ENCODE measurements at places on chromosomes 6 and 20. TPM values are rescaled to one million over a fixed set of nuclear protein-coding genes. Genes with fewer than 3 reads are reported as not detected.
A peak's percentile ranks its signal among the peaks of the same experiment; 100 is the strongest.

- DNase-seq: no peak
Measured at GRCh38 chr20:20229595-20229994, 138.3 kb upstream of the INSM1 start.

The SPATS1 gene
- total RNA-seq: not detected

The SIRPA gene
- total RNA-seq: not detected

- no peak for DNase-seq
Measured at GRCh38 chr20:35448788-35449373, 6.5 kb upstream of the CEP250 start.

DNA sequence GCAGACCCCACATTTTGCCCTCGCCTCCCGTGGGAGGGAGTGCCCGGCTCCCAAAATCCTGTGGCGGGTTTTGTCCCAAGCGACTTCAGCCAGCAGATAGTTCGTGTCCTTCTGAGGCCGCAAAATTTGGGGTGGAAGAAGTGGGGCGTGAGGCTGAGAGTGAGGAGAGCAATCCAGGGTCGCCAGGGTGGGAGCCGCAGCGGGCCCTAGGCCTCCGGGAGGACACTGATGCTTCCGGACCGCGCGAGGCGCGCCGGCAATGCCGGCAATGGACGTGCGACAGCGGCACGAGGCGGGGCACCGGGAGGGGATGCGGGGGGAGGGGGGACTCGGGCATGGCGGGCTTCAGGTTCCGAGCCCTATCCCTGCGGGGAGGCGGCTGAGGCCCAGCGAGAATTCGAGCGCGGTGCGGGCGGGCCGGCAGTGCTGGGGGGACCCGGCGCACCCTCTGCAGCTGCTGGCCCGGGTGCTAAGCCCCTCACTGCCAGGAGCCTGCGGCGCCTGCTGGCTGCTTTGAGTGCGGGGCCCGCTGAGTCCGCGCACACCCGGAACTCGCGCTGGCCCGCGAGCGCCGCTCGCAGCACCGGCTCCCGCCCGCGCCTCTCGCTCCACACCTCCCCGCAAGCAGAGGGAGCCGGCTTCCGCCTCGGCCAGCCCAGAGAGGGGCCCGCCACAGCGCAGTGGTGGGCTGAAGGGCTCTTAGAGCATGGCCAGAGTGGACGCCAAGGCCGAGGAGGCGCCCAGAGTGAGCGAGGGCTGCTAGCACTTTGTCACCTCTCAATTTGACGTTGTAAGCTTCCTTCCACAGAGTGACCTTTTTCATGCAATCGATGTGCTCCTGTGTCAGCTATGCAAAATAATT, 143.8 kb downstream of the LPA start:
- DNase-seq: peak; percentile 93

The SERPINB6 gene
- total RNA-seq: 36.2 TPM

- no peak for DNase-seq
Measured at GRCh38 chr6:39420300-39421265, 98.1 kb upstream of the KCNK16 start.

The BMP7 gene
- 0.07 TPM for total RNA-seq

DNA sequence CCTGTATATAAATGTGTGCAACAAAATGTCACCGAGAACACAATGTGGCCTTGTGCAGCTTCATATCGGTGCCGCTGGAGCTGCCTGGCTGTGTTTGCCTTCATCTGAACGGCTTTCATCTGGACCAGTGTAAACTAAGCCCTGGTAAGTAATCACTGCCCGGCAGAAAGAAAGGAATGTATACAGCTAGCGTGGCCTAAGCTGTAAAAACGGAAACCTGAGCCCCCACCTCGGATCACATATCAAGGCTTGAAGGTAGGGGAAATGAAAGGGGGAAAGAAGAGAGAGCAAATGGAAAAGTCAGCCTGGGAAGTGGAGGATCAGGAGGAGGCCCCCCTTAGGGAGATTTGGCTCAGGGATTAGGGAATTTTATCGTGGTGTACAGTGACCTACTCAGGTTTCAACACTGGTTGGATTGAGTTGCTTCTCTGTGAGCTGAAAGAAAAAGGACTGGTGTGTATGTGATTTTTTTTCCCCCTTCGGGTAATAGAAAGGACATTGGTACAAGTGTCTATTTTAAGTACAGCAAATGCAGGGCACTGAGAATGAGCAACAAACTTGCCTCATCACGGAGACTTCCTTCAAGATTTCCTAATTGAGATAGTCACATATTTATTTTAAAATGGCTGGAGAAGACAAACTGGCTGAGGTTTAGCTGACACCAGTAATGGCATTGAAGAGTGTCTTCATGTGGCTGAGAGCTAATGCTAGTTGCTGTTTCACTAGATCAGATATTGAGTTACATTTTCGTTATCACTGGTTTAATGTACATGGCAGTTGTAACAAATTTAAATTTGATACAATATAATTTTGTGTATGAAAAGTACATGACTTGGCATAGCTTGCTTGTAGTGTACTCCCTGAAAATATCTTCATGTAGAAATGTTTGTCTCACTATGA, 3.5 kb downstream of the SOBP start:
- DNase-seq: peak; percentile 44

DNA sequence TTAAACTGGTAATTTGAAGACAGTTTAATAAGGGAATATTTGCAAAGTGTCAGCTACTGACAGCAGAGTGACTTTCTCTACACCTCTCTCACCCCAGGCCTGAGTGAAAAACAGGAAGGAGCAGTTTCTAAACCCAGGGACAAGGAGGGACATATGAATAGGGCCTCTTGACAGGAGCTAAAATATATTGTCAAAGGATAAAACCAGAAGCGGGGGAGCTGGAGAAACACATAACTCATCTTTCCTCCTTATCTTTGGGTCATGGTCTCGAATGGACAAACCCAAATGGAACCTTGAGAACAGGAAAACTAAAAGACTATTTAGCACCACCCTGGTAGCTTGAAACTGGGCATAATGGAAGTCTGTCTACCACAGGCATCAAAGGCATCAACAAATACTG, 197.5 kb upstream of the FOXA2 start:
- no peak for DNase-seq

The ATP6V1G2 gene
- total RNA-seq: 0.89 TPM

DNA sequence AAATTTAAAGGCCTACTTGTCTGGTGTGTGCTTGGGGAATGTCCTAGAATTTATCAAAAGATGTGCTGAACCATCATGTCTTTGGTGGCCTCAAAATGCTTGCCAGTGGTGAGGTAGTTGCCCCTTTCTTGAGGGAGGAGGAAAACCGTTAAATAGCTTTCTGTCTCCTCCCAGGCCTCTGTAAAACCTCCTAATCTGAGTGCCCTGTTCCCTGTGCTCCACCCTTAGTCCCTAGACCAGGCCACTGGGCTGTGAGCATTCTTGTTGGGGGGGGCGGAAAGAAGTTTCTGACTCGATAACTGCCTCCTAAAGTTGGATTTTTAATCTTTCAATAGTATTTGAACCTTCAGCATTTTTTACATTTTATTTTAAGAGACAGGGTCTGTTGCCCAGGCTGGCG, 23.1 kb downstream of the JARID2 start:
- DNase-seq: no peak

- no peak for DNase-seq
Measured at GRCh38 chr6:125253881-125254280, 47.9 kb downstream of the HDDC2 start.

The SLC35F1 gene
- total RNA-seq: not detected

- DNase-seq: no peak
Measured at GRCh38 chr6:156910938-156911337, 133.8 kb downstream of the ARID1B start.

The VARS1 gene
- total RNA-seq: 181 TPM

- DNase-seq: no peak
Measured at GRCh38 chr6:56366141-56366852, 118.9 kb upstream of the COL21A1 start.

Measured in activated CD4-positive, alpha-beta T cell treated with anti-CD3 and anti-CD28 coated beads, Interleukin-2, amount 10 ng/mL, durations not matched to agents 24 days and 14 days (primary cell).